ENCODE measurements at places on chromosomes 13 and 19.
A peak's percentile ranks its signal among the peaks of the same experiment; 100 is the strongest.

- no peak for DNase-seq
Observed at GRCh38 chr13:22736084-22736767, 444.6 kb upstream of the SGCG start.

- DNase-seq, result no peak
Observed at GRCh38 chr19:15639596-15639995, 1.1 kb upstream of the CYP4F3 start.

DNA sequence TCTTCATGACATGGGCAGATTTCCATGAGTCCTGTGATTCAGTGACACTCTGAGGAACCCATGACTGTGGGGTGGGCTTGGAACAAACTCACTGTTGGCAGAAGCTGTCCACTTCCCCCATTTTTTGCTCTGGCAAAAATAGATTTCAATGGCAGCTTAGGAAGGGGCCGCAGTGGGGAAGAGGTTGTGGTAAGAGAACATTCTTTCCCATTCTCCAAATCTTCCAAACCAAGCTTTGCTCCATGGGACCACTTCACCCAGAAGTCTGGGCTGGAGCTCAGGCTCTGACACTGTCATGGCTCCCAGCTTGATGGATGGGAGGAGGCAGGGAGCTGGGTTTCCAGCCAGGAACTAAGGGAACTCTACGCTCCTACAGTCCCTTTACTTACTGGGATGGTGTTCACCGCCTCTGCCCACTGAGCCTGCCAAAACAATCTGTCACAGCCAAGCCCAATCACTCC lies 24.9 kb upstream of the MEDAG start:
- DNase-seq, result no peak

- DNase-seq, result no peak
Observed at GRCh38 chr13:51502153-51502651, 49.4 kb upstream of the INTS6 start.

GRCh38 chr13:76879203-76879882 lies 6.9 kb downstream of the KCTD12 start:
- peak; percentile 33 for DNase-seq

GRCh38 chr19:708154-709143 lies at the start of gene PALM:
Gene PALM (plus strand): TSS chr19:708935. CDS start chr19:709147, 212 bp downstream.
- DNase-seq, result no peak

- DNase-seq, result no peak
Observed at GRCh38 chr19:10766049-10766623, 48.3 kb downstream of the DNM2 start.

GRCh38 chr19:31066385-31066784 lies 282.9 kb downstream of the TSHZ3 start:
- no peak for DNase-seq

DNA sequence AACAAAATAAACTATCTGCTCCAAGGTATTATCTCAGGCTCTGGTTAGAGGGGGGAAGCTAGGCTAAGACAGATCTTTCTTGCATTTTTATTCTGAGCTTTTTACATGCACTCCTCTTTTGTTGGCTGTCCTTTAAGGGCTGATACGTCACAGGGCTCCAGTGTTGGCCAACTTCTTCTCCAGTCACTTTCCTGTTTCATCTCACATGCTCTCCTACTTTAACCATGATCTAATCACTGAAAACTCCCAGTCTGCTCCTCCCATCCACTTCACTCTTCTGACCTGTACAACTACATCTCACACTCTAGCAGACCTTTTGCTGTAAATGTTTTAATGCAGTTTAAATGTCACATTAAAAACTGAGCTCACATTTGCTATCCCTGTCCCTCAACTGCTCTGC lies 510.0 kb upstream of the KLF12 start:
- no peak for DNase-seq

DNA sequence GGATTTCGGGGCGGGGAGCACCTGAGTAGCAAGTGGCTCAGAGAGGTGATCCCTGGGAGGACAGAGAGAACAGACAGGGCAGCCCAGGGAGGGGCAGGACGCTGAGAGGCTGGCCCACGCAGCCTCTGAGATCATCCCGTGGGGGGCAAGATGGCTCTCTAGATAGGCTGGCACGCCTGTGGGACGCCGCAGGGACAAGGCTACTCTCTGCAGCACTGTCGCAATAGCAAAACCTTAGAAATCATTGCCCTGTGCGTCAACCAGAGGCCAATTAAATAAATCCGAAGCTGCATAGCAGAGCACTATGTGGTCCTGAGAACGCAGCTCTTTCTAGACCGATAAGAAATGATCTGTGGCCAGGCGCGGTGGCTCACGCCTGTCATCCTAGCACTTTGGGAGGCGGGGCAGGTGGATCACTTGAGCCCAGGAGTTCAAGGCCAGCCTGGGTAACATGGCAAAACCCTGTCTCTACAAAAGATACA lies 5.1 kb downstream of the PEX11G start:
- DNase-seq, result no peak

- no peak for DNase-seq
Observed at GRCh38 chr13:96091164-96092117, 1.5 kb downstream of the HS6ST3 start.

DNA sequence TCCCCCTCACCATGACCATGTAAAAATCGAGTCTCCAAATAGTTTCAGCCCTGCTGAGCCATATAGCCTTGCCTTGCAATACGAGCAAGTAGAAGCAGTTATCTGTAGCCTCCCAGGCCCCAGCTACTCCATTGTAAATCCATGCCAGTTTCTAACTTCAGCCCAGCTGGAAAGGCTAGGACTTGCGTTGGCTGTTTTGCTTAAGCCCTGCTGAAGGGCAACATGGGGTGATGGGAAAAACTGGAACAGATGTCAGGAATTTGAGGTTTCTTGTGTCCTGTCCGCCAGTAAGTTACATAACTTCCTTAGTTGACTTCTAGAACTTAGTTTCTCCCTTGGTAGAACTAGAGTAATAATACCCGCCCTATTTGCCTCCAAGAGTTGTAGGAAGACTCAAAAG lies 216.0 kb upstream of the SERP2 start:
- no peak for DNase-seq

- DNase-seq, result no peak
Observed at GRCh38 chr13:113001241-113002140, 32.5 kb downstream of the MCF2L start.

- no peak for DNase-seq
Observed at GRCh38 chr19:45400192-45400591, 4.7 kb downstream of the PPP1R13L start.

DNA sequence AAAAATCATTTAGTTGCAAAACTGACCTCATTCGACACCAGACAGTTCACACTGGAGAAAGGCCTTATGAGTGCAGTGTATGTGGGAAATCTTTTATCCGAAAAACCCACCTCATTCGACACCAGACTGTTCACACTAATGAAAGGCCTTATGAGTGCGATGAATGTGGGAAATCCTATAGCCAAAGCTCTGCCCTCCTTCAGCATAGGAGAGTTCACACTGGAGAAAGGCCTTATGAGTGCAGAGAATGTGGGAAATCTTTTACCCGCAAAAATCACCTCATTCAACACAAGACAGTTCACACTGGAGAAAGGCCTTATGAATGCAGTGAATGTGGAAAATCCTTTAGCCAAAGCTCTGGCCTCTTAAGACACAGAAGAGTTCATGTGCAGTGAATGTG lies 7.1 kb upstream of the ZNF134 start:
- no peak for DNase-seq

GRCh38 chr13:111505175-111505777 lies 184.8 kb downstream of the TEX29 start:
- DNase-seq, result no peak

DNA sequence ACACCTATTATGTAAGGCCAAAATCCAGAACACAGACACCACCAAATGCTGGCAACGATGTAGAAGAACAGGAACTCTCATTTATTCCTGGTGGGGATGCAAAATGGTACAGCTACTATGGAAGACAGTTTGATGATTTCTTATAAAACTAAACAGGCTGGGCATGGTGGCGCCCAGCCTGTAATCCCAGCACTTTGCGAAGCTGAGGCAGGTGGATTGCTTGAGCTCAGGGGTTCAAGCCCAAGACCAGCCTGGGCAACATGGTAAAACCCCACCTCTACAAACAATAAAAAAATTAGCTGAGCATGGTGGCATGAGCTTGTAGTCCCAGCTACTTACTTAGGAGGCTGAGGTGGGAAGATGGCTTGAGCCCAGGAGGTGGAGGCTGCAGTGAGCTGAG lies 98.3 kb downstream of the TUBA3C start:
- DNase-seq, result no peak

DNA sequence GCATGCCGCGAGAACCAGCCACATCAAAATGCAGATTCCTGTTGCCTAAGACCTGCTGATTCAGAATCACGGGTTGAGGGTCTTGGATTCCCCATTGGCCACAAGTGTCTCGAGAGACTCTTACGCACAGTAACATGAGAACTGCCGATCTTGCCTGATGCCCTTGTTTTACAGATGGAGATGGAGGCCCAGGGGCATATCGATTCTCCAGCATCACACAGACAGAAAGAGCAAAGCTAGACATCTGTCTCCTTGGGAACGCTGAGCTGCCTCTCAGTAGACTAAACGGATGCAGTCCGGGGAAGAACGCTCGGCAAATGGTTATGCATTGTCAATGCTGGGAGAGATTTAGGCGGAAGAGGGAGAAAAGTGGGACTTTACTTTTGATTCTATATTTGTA lies 5.4 kb downstream of the NLRP12 start:
- no peak for DNase-seq

GRCh38 chr13:97491452-97491851 lies 57.5 kb downstream of the RAP2A start:
- DNase-seq, result no peak

GRCh38 chr13:49629947-49630346 lies 1.6 kb downstream of the ARL11 start:
- no peak for DNase-seq

- DNase-seq, result no peak
Observed at GRCh38 chr19:22634450-22634827, 315 bp downstream of the ZNF492 start.

DNA sequence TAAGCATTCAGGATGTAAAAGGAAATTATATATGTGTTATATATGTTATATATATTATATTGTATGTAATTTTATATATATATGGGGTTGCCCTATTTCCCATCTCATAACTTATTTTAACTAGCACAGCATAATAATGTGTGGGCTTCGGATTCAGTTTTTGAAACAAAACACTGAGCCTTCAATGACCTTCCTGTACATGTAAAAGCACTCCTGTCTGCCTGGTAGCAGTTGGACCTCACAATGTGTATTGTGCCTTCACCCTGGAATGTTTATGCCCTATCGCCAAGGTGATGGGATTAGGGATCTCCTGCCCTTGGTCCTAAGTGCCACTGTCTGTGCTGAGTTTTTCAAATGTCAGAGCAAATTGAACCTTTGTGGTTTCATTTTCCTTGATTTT lies 968.8 kb downstream of the TUBA3C start:
- DNase-seq, result no peak

DNA sequence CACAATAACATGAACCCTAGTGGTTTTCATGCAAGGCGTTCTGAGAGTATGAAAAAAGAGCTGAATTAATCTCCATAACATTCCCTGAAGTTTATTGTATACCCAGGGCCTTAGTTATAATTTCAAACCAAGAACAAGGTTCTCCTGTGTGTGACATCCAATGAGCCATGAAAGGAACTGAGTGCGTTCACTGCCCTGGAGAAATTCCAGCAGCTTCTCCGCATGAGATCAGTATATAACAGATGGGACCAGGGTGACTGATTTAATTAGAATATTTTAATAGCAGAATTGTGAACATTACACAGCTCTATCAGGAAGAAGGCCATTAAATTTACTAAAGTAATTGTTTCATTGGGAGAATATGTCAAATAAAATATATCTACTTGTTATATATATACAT lies 1190.5 kb upstream of the SLC10A2 start:
- no peak for DNase-seq

DNA sequence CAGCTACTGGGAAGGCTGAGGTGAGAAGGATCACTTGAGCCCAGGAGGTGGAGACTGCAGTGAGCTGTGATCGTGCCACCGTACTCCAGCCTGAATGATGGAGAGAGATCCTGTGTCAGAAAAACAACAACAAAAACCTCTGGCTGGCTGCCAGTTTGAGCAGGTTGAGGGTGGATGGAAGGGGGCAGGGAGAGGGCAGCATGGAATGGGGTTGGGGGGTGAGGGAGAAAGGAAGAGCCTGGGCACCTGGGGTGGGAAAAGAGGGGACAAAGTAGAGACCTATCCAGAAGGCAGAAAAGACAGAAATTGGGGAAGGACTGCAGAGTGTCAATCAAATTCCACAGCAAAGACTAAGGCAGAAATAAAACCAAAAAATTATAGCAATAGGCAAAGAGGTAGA lies 4.7 kb downstream of the SLC1A5 start:
- no peak for DNase-seq

- no peak for DNase-seq
Observed at GRCh38 chr19:45123440-45123850, 30.5 kb downstream of the PPP1R37 start.

DNA sequence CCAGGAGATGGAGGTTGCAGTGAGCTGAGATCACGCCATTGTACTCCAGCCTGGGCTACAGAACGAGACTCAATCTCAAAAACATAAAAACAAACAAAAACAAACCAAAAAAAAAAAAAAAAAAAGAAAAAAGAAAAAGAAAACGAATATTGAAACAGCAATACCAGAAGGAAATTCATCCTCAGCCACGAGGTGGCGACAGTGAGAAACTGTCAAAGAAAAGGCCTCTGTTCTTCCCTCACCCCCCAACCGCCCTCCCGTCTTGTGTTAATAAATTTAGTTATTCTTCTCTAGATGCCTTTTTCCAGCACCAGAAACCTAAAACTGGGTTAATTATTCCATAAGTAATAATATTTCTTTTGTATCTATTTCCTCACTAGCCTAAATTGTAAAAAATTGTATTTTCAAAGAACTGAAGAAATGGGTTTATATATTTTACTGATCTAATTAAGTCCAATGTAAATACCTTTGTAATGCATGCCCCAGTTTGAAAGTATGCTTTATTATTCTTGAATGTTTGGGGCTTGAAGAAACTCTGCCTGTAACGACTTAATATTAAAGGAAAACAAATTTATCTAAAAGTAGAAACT lies 38.6 kb downstream of the LIG4 start:
- DNase-seq, result peak; percentile 32
